ENCODE measurements at places on chromosomes 12 and 14.

DNA sequence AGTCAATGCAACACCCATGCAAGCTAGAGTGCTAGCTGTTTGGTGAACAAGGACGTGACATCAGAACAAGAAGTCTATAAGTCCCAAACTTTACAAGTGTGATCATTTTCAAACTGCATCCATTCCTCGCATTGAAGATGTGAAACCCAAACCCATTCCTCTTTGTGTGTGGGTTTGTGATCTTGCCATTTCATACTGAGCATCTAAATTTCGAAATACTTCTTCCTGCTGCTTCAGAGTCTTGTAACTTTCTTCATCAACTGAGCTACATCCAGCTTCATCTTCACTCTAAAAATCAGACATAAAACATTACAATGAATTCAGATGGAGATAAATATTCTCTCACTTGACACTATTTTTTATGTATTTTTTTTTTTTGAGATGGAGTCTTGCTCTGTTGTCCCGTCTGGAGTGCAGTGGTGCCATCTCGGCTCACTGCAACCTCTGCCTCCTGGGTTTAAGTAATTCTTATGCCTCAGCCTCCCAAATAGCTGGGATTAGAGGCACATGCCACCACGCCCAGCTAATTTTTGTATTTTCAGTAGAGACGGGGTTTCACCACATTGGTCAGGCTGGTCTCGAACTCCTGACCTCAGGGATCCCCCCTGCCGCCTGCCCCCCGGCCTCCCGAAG is 4.8 kb upstream of the ZCCHC8 start:
- DNase-seq = no peak

DNA sequence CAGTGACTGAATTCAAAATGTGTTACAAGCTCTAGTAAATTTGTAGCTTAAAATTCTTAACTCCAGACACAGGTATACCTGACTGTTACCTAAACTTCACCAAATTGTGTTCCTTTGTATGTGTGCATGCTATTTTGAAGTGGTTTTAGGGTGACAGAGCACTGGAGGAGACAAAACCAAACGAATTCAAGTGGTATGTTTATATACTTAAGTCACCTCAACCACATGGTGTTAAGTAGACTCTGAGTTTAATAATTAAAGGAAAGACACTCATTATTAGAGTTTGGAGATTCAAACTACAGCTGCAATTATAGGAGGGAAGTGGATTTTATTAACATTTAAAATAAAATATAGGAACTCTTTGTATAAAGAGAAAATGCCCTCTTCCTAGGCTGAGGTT is 84.3 kb downstream of the PLCZ1 start:
- no peak for DNase-seq

DNA sequence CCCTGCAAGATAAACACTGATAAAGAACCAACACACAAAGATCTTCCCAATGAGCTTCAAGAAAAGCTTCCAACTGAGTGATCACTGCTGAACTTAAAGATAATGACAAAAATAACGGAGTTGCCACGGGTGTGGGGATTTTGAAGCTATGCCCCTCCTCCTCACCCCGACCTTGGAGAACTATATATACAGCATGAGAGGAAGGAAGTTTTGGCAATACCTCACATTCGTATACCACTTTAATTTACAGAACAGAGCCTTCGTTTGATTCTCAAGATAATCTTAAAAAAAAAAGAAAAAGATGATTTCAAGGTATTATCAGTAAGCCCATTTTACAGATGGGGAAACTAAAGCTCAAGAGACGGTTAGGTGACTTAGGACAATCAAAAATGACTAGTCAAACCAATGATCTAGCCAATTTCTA is 715 bp downstream of the NEK9 start:
- no peak for DNase-seq

DNA sequence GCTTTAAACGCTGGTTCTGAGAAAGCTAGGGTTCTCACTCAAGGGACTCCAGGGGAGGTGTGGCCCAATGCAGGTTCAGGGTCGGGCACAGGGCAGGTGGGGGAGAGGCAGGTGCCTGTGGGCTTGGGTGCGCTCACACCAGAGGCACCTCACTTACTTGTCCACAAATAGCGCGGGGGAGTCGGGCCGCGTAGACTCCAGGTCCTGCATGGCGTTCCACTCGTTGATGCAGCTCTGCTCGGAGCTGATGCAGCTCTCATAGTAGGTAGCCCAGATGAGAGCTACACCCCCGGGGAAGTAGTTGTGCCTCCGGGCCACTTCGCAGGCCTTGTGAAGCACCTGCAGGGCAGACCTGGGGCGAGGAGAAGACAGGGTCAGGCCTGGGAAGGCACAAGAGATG is 49.9 kb downstream of the SSH1 start:
- DNase-seq = no peak

DNA sequence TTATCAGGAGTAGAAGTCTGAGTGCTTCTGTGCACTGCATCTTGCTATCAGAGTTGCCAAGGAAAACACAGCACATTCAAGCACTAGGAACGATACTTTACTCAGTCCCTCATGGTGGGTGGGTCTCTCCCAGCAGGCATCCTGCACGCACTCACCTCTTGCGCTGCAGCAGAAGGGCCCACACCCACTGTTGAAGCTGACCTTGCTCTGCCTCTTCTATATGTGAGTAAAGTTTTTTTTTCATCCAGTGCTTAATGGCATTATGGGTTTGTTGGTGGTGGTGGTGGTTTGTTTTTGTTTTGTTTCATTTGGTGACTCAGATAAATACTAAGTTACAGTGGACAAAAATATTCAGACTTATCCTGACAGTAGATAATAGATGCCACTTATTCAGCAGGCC is 348.5 kb downstream of the EGLN3 start:
- no peak for DNase-seq

GRCh38 chr14:102071283-102071998 is 15.4 kb downstream of the HSP90AA1 start:
- no peak for DNase-seq

- no peak for DNase-seq
Observed at GRCh38 chr12:57517187-57517586, 3.1 kb downstream of the DDIT3 start.

GRCh38 chr12:25436206-25437030 is 116.7 kb downstream of the LMNTD1 start:
- DNase-seq = no peak

DNA sequence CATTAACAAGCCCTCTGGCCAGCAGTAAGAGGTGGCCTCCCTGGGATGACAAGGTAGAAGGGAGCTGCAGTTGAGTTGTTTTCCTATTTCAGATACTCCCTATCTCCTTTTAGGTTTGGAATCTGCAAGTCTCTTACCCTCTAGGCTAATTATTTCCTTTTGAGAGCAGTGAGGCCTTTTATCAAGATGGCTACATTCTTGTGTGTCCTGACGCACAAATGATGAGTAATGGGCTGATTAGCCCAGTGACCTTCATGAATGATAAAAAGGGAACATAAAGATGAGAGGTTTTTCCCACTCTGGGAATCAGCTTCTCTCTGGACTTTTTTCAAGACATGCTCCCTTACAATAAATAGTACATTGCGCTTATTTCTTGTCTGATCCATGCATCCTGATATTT is 22.9 kb downstream of the DYRK2 start:
- DNase-seq = no peak

GRCh38 chr12:71216725-71217579 is 59.2 kb upstream of the TSPAN8 start:
- DNase-seq = no peak

DNA sequence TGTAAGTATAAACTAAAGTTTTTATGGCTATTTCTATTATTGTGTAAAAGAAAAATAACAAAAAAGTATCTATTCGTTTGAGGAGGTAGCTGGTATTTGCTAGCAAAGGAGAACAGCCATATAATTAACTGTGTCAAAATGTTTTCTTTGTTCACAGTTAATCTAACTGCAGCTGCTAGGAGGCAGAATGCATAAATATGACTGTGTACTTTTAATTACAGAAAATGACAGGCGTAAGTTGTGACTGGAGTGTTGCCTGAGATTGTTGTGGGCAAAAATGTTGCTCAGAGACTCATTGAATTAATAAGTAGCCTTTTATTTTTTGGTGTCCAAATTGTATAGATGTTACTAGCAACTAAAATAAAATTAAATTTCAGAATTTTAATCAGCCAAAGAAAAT is 33.5 kb downstream of the PTPRO start:
- no peak for DNase-seq

DNA sequence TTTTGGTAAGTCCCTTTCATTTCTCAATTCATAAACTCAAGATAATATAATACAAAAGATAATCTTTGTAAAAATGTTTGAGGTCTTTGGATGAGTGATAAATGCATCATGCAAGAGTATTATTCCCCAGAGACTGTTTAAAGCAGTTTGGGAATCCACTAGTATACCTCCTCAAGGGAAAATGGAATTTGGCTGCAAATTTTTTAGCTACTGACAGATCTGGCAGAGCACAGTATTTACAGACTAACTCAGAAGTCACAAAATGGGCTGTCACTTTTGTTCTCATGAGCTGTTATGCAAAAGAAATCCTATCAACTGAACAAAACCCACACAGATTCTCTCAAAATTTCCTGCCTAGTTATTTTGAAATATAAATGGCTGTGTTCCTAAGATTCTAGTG is 9.9 kb downstream of the SPIC start:
- DNase-seq = no peak

DNA sequence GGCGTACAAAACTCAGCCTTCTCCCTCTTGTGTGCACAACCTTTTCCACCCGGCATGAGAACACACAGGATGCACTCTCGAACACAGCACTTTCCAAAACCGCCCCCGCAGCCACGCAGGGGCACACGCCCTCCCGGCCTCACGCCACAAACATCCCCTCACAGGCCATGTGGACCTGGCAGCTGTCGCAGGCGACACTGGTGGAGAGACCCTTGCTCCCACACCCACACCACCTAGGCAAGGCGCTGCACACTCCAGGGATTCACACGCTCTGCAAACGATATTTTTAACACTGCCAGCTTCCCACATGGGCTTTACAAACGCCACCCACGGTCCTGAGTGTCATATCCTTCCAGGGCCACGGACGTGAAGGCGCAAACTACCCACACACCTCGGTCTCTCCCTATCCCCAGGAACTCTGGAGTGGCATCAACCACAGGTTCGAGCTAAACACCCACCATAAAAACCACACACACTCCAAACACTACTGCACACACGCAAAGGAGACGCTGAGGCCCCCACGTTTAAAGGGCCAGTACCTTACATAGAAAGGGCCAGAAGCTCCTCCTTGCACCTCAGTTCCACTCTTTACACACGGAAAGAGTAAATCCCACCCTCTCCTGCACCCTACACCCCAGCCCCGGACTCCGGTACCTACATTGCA is 12.4 kb upstream of the ITGB7 start:
- peak; percentile 52 for DNase-seq

- DNase-seq = no peak
Observed at GRCh38 chr14:101019990-101020710, 116.6 kb upstream of the RTL1 start.

DNA sequence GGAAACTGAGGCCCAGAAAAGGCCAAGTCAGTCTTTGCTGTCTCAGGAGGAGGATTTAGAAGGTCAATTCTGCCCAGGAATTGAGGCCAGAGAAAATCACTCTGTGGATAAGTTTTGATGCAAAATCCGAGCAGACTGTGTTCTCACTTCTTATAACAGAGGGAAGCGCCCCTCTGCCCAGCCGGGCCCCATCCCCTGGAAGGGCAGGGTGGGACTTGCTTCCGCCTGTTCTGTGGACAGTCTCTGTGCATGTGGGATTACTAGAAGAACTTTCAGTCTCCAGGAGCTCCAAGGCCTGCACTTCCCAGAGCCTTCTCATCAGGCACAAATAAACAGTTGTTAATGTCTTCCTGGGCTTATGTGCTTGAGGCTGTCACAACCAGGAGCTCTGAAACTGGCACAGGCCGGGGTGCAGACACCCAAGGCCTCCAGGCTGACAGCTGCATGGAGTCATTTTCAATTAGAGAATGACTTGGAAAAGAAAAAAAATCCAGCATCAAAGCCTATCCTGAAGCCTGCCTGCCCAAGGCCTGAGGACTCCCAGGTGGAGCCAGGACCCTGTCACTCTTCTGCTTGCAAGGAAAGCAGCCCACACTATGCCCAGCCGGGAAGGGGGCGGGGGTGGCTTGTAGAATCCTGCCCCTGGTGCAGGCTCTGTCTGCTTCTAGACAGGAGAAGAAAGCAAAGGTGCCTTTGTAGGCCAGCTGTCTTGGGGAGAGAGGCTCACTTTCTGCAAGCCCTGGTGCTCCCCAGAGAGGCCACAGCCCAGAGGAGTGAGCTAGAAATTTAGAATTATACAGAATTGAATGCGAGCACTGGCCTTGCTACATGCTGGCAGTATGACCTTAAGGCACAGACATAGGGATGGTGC is 84.7 kb downstream of the NTF3 start:
- DNase-seq = no peak

GRCh38 chr12:51871126-51871525 is 16.8 kb upstream of the ANKRD33 start:
- no peak for DNase-seq

DNA sequence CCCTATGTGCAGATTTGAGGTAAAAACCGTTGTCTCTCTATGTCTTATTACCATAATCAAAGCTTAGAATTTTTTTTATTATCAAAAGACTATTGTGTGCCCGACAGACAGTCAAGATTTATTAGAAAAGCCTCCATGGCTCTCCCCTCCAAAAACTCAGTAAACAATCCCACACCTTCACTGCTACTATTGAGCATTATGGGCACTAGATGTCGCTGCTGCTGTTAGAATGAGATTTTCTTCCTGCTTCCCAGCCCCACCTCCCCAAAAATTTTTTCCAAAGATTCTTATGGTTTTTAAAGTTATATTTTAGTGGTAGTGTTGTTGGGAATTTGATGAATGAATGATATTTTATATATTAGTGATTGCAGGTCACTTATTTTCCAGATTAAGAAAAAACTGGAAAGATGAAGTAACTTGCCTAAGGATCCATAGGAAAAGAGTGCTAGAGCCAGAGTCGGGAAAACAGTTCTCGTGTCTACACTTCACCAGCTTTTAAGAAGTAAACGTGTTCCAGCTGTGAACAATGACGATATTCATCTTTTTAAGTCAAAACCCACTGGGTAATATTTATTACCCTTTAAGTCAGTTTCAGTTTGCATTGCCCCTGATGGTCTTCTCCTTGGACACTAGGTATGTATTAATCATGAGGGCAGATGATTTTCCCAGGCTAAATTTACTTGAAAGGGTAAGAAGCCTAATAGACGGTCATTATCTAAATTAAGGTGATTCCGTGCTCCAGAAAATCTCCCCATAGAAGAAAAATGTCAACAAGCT is 12.2 kb upstream of the FOXG1 start:
- DNase-seq = no peak

GRCh38 chr12:70317781-70318180 is 48.3 kb upstream of the KCNMB4 start:
- no peak for DNase-seq

- DNase-seq = no peak
Observed at GRCh38 chr12:98951406-98951805, 306.3 kb downstream of the APAF1 start.

DNA sequence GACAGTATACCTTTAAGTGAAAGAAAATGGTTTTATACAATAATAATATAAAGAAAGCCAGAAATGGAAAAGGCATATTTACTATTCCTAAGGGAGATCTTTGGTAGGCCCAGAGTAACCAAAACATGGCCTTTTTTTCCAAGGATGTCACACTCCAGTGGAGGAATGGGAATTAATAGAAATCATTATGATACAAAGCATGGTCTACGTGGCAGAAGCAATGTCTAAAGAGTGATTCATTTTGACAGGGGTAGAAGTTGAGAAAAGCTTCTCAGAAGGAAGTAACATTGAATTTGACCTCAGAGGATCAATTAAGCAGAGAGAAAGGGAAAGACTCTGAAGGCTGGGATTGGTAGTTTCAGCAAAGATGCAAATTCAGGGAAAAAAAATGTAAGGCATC is 208.6 kb downstream of the BTG1 start:
- no peak for DNase-seq
